ENCODE measurements at places on chromosomes 16 and 17.

DNA sequence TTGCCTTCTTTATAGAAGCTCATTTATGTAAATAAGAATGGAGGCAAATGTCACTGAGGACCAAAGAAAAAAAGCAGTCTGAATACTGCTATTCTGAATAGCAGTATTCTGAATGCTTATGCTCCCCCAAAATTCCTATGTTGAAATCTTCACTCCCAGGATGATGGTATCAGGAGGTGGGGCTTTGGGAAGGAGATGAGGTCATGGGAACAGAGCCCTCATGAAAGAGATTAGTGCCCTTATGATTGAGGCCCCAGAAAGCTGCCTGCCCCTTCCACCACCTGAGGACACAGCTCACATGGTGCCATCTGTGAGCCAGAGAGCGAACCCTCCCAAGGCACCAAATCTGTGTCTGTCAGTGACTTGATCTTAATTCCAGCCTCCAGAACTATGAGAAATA lies 28.8 kb downstream of the HEATR6 start:
- DNase-seq, result no peak

DNA sequence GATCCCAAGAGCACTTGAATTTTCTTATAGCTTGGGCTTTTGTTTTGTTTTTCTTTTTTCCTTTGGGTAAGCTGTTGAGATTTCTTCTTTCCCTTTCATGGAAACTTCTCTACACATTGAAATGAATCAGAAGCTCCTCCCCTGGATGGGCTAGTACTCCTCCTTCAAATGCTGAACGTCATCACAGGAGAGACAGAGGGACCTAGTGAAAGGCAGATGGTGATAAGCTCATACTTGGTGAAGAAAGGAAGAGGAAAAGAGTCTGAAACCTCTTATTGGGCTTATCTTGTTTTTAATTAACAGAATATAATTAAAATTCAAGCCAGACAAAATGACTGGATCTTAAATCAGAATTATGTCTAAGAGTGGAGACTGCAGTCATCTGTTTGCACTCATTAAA lies 147.3 kb downstream of the SNX11 start:
- DNase-seq, result no peak

DNA sequence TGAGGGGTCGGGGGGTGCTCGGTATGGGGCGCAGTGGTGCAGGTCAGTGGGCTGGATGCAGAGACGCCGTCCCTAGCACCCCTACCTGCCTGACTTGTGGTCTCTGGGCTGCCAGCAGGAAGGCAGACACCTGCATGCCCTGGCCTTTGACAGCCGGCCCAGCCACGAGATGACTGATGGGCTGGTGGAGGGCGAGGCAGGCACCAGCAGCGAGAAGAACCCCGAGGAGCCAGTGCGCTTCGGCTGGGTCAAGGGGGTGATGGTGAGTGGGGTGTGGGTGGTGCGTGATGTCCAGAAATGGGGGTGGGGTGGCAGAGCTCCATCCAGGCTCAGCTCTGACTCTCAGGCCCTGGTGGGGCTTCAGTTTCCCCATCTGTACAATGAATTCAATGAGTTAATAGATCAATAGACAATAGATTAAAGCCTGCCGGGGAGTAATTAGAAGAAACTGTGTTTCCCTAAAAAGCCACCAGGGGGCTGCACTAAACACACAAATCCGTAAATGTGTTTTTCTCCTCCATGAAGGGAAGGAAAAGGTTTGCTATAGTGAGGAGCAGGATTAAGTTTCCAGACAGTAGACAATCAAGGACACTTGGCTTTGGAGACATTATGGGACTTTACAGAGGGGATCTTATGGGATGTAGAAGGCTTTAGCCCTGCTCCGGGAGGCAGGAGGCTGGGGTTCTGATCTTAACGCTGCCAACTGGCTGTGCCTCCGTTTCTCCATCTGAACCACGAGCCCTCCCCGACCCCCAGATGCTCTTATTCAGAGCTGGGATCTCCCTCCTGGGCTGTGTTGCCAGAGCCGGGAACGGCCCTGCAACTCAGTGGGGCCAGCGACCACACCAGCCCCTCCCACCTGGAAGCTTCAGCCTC lies 2.2 kb downstream of the SLC12A3 start:
- no peak for DNase-seq

GRCh38 chr16:2250652-2251295 lies 613 bp downstream of the ECI1 start:
- no peak for DNase-seq

GRCh38 chr16:11742093-11742535 lies 543 bp downstream of the TXNDC11 start:
- DNase-seq, result no peak

- DNase-seq, result no peak
These were observed 109.5 kb downstream of the HS3ST2 start for GRCh38 chr16:22923491-22923890.

GRCh38 chr16:67546761-67547422 lies 15.4 kb upstream of the CTCF start:
- DNase-seq, result no peak

DNA sequence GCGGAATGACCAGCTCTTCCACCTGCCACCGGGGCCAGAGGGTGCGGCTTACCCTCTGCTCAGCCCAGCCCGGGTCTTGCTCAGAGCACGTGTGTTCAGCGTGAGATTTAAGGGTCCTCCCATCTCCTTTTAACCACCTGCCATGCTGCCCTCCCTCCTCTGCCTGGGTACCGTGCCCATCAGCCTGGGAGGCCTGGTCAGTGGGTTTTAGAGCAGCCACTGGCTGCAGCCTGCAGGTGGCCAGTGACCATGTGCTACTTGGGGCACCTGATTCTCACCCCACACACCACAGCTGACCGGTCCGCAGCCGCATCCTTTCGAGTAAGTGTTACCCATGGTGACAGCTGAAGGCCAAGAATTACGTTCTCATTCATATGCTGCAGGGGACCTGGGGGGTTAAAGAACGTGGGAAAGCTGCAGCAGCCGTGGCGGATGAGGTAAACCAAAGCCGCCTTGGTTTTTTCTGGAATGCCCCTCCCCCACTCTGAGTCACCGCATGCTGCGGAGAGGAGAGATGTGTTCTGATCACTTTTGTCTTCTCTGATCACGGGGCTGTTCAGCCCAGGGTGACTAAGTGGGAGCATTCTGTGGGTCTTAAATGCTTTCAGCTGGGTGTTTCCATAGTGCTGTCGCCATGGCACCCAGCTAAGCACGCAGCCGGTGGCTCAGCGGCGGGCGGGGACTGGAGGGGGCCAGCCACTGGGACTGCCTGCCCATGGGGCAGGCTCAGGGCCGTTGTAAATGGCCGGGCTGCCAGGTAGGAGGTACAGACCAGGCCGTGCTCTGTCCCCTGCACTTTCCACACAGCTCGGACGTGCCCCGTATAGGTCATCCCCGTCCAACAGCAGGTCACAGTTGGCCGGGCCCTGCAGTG lies 59.8 kb downstream of the BAIAP2 start:
- DNase-seq, result no peak

- DNase-seq, result no peak
These were observed 1.5 kb downstream of the MPV17L start for GRCh38 chr16:15396948-15397594.

DNA sequence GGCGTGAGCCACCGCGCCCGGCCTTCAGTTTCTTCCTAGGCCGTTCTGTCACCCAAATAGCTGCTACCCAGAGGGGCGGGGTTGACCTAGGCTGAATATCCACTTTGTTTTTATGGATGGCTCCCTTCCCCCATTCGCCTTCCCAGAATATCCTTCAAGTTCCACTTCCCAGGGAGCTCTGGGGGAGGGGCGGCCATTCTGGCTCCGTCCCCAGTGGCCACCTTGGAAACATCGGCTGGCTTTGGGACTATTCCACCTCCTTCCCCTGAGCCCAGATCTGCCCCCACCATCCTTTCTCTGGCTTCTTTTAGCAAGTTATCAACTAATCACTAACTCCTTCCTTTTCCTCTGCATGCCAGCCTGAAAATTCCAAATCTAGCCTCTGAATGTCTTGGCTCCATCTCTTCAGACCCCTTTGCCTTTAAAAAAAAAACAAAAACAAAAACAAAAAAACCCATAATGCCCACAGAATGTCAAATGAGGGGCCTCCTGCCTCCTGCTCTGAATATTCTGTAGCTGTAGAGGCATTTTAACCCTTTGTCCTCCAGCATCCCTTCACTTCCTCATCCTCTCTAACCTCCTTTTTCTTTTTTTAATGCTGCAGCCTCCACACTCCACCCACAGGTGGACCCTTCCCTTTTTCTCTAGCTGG lies 6.4 kb downstream of the ATP1B2 start:
- DNase-seq, result no peak

- DNase-seq, result no peak
These were observed 21.2 kb downstream of the CLEC16A start for GRCh38 chr16:10965440-10966061.

GRCh38 chr16:76653390-76654026 lies 376.3 kb downstream of the CNTNAP4 start:
- DNase-seq, result no peak

- DNase-seq, result no peak
These were observed 12.9 kb upstream of the BBS2 start for GRCh38 chr16:56532714-56533113.

- no peak for DNase-seq
These were observed 10.6 kb downstream of the RHBDL3 start for GRCh38 chr17:32276171-32276601.

GRCh38 chr17:74433421-74434121 lies 1.7 kb downstream of the GPRC5C start:
- no peak for DNase-seq

DNA sequence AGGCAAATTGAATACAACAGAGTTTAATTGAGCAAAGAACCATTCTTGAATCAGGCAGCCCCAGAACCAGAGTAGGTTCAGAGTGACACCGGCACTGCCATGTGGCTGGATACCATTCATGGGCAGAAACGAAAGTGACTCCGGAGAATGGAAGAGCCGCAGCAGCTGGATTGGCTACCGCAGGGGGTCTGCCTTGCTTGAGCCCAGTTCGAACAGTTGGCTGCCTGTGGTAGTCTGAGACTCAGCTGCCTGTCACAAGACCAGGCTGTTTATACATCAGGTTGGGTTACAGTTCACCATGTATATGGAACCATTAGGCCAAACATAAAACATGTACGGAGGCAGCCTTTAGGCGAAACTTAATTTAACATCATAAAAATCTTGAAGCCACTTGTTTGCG lies 205.2 kb upstream of the CHMP6 start:
- no peak for DNase-seq

- no peak for DNase-seq
These were observed 87.9 kb downstream of the ABR start for GRCh38 chr17:1091900-1092299.

- no peak for DNase-seq
These were observed 125.4 kb downstream of the MRTFB start for GRCh38 chr16:14196539-14196938.

GRCh38 chr16:66479661-66480264 lies 52.7 kb downstream of the BEAN1 start:
- no peak for DNase-seq

GRCh38 chr17:38466346-38467315 lies 38.4 kb downstream of the ARHGAP23 start:
- DNase-seq, result no peak

GRCh38 chr17:45223539-45224528 lies 2.1 kb downstream of the FMNL1 start:
- no peak for DNase-seq

DNA sequence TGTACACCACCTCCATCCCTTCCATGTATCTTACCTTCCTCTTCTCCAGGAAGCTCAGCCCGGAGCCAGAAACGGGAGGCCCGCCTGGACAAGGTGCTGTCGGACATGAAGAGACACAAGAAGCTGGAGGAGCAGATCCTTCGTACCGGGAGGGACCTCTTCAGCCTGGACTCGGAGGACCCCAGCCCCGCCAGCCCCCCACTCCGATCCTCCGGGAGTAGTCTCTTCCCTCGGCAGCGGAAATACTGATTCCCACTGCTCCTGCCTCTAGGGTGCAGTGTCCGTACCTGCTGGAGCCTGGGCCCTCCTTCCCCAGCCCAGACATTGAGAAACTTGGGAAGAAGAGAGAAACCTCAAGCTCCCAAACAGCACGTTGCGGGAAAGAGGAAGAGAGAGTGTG lies 756 bp upstream of the MVP start:
- no peak for DNase-seq

GRCh38 chr16:29663016-29663806 lies at the start of gene SPN:
TSS of gene SPN (plus strand) at chr16:29663247. CDS start at chr16:29663729, 482 bp downstream.
- no peak for DNase-seq

GRCh38 chr16:71303938-71304337 lies 14.7 kb upstream of the CMTR2 start:
- no peak for DNase-seq

- no peak for DNase-seq
These were observed 46.2 kb downstream of the XPO6 start for GRCh38 chr16:28165598-28165997.

DNA sequence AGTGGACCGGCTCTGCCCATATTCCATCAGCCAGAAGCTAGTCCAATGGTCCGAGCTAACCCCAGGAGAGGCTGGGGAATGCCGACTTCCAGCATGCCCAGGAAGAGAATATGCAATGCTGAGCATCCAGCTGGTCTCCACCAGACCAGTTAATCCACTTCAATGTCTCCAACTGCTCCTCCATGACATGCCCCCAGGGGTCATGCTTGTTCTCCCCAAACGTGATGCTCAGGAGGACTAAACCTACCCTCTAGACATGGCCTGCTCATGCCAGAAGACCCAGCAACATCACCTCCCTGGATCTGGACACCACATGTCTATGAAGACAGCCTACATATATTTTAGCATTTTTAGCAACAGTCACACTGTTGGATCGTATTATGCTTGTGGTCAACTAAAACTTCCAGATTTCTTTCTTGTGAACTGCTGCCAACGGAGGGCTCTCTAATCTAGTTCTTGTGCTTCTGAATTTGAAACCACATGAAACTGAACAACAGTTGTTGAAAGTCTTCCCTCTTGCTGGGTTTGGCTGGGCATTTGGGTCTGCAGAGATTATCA lies 245.1 kb downstream of the SOX9 start:
- DNase-seq, result no peak

DNA sequence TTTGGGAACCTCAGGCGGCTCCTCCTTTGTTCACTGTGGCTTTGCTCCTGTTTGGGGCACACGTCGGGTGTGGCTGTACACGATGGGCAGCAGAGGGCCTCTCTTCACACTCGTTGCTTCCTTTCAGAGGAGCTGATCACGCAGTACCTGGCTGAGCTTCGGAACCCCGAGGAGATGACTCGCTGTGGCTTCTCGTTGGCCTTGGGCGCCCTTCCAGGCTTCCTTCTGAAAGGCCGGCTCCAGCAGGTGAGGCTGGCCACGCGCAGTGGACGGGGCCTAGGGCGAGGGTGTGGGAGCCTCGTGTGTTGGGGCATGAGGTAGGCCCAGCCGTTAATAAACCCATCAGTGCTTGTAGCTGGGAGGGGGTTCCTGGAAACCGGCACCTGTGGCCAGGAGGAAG lies 85.0 kb upstream of the ZNF750 start:
- no peak for DNase-seq

GRCh38 chr16:60748366-60748765 lies 1287.9 kb downstream of the CDH8 start:
- DNase-seq, result no peak

DNA sequence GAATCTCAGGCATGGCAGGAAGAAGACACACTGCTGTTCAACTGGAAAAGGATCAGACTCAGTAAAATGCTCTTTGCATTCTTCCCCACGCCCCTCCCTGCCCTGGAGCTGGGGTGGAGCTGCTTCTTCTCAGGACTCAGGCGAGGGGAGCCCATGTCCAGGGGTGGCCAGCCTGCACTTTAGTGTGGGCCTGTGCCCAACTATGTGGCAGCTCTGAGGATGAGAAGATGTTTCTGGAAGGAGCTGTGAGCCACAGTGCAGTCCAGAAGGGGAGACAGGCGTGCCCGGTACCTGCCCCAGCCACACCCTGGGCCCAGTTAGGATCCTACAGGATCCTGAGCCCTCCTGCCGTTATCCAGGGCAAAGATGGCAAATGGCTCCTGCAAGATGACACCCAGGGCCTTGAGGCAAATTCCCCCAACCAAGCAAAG lies 120.3 kb downstream of the ANKRD11 start:
- DNase-seq, result no peak
